ENCODE measurements at places on chromosomes 11 and 22. TPM values are rescaled to one million over a fixed set of nuclear protein-coding genes. Genes with fewer than 3 reads are reported as not detected.

The OR52A1 gene
- total RNA-seq, result not detected

The FAM227A gene
- total RNA-seq, result 0.68 TPM

The CELF1 gene
- total RNA-seq, result 64.3 TPM

The ALDH3B2 gene
- 0.06 TPM for total RNA-seq

The GTSE1 gene
- 34.7 TPM for total RNA-seq

The GLYATL1B gene
- not detected for total RNA-seq

The TRMT2A gene
- 23.2 TPM for total RNA-seq

The CNGA4 gene
- 0.07 TPM for total RNA-seq

The KDM4E gene
- total RNA-seq, result not detected

The VPREB1 gene
- not detected for total RNA-seq

The POLR2L gene
- total RNA-seq, result 742 TPM

The SWAP70 gene
- 30.3 TPM for total RNA-seq

The SEZ6L gene
- not detected for total RNA-seq

The SGSM1 gene
- total RNA-seq, result 1.1 TPM

The VPREB3 gene
- 1.2 TPM for total RNA-seq

The NARS2 gene
- total RNA-seq, result 19.2 TPM

The MMP3 gene
- 0.47 TPM for total RNA-seq

The KIAA1671 gene
- 10.3 TPM for total RNA-seq

All from A549 treated with dexamethasone at 1 μM for 4 hours (cell line).